ENCODE measurements at places on chromosomes 2 and 18. TPM values are rescaled to one million over a fixed set of nuclear protein-coding genes. Genes with fewer than 3 reads are reported as not detected.

Gene SPC25
- total RNA-seq: not detected

Gene APOB
- 2.2 TPM for total RNA-seq

Gene LOXHD1
- total RNA-seq: 0.32 TPM

Gene ANKRD62
- total RNA-seq: not detected

Gene MALT1
- total RNA-seq: 48.0 TPM

Gene ALPG
- total RNA-seq: not detected

GRCh38 chr2:9347411-9347881 is 75.9 kb downstream of the ITGB1BP1 start:
- peak; percentile 91 for DNase-seq

DNA sequence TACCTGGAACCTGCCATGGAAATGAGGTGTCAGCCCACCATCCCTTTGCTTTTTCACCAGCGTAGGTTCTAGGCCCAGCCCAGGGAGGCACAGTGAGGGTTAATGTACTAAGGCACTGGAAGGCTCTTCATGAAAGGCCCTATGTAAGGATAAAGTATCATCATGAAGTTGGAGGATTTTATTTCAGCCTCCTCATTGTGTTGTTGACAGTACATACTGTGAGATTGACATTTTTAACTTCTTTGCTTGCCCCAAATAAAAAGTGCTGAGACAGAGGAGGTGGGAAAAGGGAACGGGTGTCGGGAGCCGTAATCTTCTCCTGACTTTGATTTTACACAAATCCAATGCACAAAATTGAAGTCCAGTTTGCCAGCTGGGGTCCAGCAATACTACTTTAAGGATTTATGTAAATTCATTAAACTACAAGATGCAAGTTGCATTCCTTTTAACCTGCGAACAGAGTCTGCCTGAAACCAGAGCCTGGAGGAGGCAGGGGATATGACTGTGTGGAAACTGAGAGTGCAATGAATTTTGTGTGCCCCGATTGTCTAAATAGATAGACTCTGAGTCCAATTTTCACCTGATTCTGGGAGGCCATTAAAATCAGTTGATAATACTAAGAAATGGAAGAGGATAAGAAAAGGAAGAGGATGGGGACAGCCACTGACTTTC is 5.4 kb upstream of the NCKAP5 start:
- no peak for DNase-seq

- DNase-seq: no peak
These were observed at the start of gene ASTL for GRCh38 chr2:96138179-96139145. ASTL (minus strand) TSS chr2:96138502; CDS start chr2:96138436, 66 bp downstream.

DNA sequence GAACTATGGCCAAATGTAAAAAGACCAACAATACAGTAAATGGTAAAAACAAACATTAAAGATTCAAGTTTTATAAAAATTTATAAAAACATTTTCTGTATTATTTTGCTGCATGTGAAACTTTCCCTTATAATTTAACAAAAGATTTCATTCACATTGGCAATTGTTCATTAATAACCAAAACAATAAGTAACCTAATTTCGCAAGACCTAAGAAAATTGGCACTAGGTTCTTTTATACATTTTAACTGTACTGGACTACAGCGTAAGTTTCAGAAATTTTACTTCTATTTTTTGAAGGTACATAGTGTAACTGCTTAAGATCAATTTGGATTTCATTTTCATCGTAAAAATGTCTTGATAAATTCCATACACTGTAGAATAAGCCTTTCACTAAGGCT is 77.2 kb downstream of the FANCL start:
- DNase-seq: no peak

- no peak for DNase-seq
These were observed 132.0 kb downstream of the SH3BP4 start for GRCh38 chr2:235083822-235084221.

GRCh38 chr2:129229830-129230441 is 749.5 kb upstream of the RAB6C start:
- DNase-seq: no peak

- no peak for DNase-seq
These were observed 25.7 kb downstream of the MTHFD2 start for GRCh38 chr2:74223941-74224770.

DNA sequence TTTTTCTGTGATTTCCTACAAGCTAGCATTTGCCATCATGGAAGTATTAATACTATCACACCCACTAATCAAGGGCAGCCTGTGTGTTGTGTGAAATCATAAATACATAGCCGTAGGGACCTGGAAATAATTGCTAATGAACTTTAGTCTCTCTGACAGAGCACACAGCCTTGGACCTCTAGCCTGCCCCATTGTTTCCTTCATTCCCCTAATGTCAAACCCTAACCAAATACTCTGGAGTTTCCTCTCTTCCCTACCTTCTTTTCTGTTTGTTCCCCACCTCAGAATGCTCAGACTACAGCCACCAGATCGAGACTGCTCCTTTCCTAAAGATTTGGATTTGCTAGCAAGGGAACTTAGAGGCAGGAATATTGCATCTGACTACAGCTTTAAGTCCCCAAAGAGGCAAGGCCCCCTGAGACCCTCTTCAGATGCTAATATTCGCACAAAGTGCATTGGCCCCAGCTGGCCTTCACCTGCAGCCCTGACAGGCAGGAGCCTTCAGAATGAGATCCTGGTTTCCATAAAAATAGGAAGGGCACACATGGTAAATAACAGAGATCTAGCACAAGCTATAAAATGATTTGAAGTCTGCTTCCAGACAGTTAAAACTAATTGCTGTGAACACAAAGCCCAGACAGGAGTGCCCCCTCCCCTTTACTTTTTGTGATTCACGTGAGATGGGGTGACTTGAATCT is 279.2 kb upstream of the DCC start:
- DNase-seq: no peak

DNA sequence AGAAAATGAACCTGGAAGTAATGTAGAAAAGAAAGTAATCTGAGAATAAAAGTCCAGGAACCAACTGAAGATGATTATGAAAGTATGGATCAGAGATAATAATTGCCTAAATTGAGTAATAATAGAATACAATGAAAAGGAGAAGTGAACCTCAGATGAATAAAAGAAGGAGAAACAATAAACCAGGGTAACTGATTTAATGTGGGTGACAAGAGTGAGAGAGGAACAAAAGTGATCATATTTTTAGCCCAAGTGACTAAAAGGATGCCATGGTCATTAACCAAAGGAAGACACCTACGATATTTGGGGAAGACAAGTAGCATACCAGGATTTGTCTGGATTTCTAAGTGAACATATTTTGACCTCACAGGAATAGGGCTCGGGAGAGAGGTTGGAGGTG is 600.6 kb downstream of the RNF144A start:
- DNase-seq: no peak

DNA sequence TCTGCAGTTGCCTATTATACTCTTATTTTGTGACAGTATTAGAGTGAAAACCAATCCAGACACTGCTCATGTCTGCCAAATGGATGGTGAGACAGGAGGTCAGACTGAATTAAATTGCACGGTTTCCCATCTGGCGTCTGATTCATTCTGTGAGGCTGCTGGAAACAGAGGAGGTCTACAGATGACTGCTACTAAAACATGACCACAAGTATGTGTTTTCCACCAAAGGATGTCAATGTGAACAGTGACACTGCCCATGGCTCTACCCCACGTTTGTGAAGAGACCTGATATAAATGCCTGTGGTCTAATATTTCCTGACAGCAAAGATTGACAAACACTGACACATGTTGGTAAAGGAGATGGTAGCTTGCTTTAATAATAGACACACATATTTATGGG is 104.3 kb upstream of the ST6GAL2 start:
- DNase-seq: no peak

DNA sequence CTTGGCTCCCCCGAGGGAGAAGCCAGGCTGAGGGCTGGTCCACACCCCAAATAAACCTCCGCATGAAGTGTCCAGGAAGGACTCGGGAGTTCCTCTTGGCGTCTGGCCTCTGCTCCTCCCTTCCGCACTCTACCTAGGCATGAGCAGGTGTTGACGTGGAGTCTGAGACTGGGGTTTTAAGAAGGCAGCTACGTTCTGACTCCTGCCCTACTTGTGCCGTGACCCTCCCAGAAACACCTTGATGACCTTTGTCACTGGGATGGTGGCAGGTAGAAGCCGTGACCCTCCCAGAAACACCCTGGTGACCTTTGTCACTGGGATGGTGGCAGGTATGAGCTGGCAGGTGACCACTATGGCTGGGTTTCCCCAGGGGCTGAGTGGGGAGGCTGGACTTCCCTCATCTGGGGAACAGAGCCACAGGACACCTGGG is 54.8 kb downstream of the HS6ST1 start:
- peak; percentile 66 for DNase-seq

GRCh38 chr2:88331239-88331638 is 121.3 kb downstream of the FOXI3 start:
- no peak for DNase-seq

- no peak for DNase-seq
These were observed 97.6 kb downstream of the NFATC1 start for GRCh38 chr18:79493211-79493800.

DNA sequence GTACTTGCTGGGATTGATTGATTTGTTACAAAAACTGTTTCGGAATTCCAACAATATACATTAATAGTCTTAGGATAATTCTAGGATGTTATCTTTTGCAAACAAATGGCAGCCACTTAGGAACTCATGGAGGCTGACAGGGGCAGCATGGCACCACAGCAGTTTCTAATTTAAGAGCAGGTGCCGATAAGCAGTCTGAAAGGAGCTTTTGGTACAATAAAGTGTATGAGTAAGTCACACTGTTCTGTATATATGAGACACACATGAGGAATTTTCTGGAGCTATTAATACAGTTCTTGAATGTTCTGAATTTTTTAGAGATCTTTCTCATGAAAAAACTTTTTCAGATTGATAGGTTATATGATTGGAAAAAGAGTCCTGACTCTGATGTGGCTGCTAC is 52.2 kb downstream of the EIF5B start:
- DNase-seq: no peak

- DNase-seq: no peak
These were observed 81.0 kb downstream of the TAF4B start for GRCh38 chr18:26307161-26307773.

DNA sequence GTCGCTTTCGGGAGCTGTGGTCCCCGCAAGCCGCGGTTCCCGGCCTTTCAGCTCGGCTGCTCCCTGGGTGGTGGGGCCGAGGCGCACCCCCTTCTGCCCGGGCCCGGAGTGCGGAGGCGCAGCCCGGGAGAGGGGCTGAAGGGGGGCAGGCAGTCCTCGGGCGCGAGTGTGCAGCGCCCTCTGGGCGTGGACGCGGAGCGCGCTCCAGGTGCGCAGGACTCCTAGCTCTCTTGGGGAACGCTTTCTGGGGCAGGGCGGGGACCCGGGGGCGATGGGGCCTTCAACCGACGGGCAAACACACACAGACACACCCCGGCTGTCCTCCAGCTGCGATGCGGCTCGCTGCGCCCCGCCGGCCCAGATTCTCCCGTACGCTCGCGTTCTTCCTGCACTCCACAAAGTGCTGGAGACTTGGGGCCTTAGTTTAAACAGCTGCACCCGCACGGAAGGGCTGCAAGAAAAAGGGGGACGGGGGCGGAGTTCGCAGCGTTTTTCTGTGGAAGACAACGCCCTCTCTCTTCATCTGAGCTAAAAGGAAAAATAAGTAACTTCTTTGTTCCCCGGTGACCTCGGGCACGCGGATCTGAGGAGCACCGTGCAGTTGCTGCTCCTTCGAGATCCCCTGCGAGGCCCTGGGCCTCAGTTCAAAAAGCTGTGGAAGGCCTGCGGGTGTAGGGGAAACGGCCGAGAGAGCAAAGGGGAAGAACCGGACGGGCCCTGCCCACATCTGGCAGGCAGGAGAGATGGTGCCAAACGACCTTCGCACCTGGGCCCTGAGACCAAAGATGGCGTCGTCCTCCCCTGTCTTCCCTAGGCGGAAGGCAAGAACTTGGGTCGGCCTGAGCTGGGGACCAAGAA is 593 bp upstream of the SDC1 start:
- peak; percentile 89 for DNase-seq

DNA sequence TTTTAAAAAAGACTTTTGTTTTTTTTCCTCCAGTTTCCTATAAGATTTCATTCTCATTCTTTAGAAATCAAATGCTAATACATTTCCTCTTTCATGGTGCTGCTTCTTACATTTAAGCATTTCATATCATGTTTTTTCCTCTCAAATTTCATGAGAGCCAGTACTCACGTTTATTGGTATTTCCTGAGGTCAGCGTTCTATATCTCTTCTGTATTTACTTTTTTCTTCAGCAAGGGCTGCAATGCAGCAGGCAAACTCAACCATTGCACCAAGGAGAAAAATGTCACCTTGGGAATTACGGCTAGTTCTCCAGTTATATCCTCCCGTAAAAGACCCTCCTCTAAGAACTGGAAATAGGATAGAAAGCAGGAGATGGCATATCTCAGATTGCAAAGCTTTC is 32.4 kb downstream of the UPP2 start:
- no peak for DNase-seq

Data from lower leg skin (tissue), 4 donors.